Activated naive CD4-positive, alpha-beta T cell (primary cell): ENCODE measurements at places on chromosomes 1 and 21.

GRCh38 chr21:26153758-26154157 lies 16.8 kb downstream of the APP start:
- DNase-seq, result no peak

GRCh38 chr1:73105755-73106154 lies 823.4 kb upstream of the NEGR1 start:
- no peak for DNase-seq

GRCh38 chr21:45990049-45990711 lies 8.6 kb downstream of the COL6A1 start:
- DNase-seq, result no peak

GRCh38 chr21:26565111-26565510 lies 8.0 kb downstream of the CYYR1 start:
- DNase-seq, result no peak

- no peak for DNase-seq
These were observed 38.5 kb upstream of the PGBD5 start for GRCh38 chr1:230464671-230465070.

GRCh38 chr1:226402739-226403165 lies 5.1 kb downstream of the PARP1 start:
- no peak for DNase-seq

GRCh38 chr1:1116701-1117468 lies 996 bp upstream of the C1orf159 start:
- DNase-seq, result no peak

GRCh38 chr1:119466445-119466844 lies 40.6 kb upstream of the HSD3B1 start:
- DNase-seq, result no peak
